ENCODE measurements at places on chromosomes 11 and 22.
A peak's percentile ranks its signal among the peaks of the same experiment; 100 is the strongest.

GRCh38 chr11:120108785-120109168, 29.1 kb downstream of the TRIM29 start:
- DNase-seq = no peak

- DNase-seq = no peak
These were observed 14.2 kb upstream of the RFPL2 start for GRCh38 chr22:32219026-32219425.

- no peak for DNase-seq
These were observed 362.4 kb downstream of the MIAT start for GRCh38 chr22:27019827-27020226.

DNA sequence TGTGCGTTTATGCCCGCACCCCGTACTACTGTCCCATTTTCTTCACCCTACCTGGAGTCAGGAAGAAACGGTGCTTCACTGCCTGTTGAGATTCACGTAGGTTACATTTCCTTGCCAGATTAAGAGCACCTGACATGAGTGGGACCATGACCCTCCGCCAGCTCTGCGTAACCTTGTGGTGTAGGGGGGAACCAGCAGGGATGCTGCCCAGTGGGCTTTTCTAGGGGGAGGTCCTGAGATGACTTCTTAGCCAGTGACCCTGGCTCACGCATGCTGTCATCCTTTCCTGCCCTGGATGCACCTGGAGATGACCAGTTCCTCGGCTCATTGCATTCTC, 967 bp upstream of the ARVCF start:
- no peak for DNase-seq

- DNase-seq = no peak
These were observed 540.9 kb downstream of the TBC1D22A start for GRCh38 chr22:47303161-47303890.

- peak; percentile 31 for DNase-seq
These were observed 847 bp downstream of the ME3 start for GRCh38 chr11:86671531-86672006.

DNA sequence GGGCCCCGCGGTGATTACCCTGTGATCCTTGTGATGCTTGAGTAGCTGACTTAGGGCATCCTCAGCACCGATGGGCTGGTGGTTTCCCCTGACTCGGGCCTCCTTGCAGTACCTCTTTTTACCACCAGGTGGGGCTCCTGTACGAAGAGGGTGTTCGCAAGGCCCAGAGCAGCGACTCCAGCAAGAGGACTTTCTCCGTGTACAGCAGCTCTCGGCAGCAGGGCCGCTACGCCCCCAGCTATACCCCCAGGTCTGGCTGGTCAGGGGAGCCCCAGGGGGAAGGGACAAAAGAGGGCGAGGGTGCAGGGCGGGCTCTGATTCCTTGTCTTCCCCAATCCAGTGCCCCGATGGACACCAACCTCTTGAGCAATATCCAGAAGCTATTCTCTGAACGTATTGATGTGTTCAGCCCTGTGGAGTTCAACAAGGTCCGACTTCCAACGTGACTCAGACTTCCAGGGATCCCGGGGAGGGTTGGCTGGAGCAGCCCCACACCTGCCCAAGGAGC, 1.3 kb upstream of the TM7SF2 start:
- DNase-seq = peak; percentile 87

DNA sequence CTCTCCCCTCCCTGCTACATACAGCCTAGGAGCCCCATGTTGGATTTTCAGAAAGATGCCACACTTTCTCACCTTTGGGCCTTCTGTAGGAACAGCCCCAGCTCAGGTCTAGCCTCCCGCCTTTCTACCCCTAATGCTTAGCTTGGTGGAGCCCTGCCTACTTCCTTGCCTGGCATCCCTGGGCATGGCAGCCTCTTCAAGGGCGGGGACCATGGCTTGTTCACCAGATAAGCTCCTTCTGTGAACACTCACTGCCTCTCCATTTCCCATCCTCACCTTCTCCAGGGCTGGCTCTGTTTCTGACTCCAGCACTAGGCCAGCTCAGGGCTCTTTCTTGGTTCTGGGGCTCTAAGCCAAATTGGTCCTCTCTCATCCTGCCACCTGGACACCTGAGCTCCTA, 1.4 kb downstream of the SEPTIN3 start:
- no peak for DNase-seq

- no peak for DNase-seq
These were observed 26.1 kb downstream of the PTPRJ start for GRCh38 chr11:48006301-48006992.

DNA sequence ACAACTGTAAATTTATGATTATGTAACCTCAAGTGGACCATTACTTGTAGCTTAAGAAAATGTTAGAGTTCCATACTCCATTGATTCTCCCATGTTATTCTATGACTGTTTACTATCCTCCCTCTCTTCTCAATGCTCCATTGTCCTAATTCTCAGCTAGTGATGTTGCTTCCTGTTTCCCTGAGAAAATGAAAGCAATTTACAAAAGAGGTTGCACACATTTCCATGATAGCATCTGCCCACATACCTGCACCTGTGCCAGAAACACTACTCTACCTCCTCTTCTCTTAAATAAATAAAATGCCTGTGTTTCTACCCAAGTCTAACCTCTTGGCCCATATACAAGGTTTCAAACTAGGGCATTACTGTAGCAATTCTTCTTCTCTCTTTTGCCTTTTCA, 1620.9 kb downstream of the FAM181B start:
- DNase-seq = no peak

- no peak for DNase-seq
These were observed 8.0 kb downstream of the LAYN start for GRCh38 chr11:111548525-111548924.

DNA sequence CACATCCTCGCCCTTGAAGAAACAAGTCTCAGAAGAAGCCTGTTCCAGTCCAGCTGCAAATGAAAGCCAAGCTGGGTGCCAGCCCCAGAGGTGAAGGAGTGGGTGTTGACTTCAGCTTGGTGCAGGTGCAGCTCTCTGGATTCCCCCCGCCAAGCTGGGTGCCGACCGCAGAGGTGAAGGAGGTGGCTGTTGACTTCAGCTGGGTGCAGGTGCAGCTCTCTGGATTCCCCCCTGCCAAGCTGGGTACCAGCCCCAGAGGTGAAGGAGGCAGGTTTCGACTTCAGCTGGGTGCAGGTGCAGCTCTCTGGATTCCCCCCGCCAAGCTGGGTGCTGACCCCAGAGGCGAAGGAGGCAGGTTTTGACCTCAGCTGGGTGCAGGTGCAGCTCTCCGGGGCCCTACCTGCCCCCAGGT, 1234.0 kb downstream of the TBC1D22A start:
- no peak for DNase-seq

DNA sequence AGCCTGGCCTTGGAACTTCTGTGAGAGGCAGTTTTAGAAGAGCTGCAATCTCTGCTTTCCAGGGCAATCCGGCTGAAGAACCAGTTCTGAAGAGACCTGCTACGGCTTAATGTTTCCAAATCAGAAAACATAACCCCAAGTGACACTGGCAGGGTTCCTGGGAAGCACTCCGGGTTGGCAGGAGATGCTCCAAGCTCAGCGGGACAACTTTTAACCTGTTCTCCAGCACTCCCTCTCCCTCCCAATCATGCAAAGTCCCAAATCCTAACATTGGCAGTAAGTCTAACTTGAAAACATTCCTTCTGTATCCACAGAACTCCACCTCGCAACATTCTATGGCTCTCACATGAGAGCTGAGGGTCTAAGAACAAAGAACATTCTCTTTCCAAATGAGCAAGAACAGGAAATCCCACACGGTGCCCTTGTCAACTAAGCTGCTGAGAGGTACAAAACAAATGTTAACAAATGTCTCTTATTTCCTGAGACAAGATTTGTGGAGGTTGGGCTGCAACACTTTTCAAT, 48.5 kb upstream of the MN1 start:
- DNase-seq = no peak

- no peak for DNase-seq
These were observed 191.7 kb downstream of the KIRREL3 start for GRCh38 chr11:126808836-126809235.

DNA sequence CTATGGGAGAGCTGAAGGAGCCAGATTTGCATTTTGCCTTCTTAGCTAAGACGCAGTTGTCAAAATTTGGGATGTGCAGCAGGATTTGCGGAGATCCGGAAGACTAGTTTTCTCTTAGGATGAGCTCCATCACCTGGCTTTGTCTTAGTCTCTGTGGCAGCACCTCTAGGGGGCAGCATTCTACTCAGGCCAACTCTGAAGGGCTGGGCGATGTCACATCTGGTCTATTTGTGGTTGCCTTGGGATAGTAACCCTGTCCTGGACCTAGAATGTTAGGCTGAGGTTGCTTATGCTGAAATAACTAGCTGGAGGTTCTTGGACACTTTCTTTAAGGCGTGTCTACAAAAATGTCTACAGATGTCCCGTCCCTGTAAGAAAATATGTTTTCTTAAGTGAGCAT, 116.2 kb downstream of the FAT3 start:
- peak; percentile 39 for DNase-seq

DNA sequence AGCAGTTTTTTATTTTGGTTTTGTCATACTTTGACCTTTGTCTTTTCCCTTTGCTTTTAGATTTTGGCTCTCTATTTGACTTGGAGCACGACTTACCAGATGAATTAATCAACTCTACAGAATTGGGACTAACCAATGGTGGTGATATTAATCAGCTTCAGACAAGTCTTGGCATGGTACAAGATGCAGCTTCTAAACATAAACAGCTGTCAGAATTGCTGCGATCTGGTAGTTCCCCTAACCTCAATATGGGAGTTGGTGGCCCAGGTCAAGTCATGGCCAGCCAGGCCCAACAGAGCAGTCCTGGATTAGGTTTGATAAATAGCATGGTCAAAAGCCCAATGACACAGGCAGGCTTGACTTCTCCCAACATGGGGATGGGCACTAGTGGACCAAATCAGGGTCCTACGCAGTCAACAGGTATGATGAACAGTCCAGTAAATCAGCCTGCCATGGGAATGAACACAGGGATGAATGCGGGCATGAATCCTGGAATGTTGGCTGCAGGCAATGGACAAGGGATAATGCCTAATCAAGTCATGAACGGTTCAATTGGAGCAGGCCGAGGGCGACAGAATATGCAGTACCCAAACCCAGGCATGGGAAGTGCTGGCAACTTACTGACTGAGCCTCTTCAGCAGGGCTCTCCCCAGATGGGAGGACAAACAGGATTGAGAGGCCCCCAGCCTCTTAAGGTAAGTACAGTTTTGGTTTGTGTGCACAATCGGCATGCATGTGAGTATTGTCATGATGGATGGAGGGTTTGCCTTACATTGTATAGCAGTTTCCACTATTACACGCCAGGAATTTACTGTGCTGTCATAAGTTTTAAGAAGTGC, 25.0 kb downstream of the EP300 start:
- no peak for DNase-seq

GRCh38 chr11:95989780-95990179, 65.9 kb upstream of the MTMR2 start:
- no peak for DNase-seq

DNA sequence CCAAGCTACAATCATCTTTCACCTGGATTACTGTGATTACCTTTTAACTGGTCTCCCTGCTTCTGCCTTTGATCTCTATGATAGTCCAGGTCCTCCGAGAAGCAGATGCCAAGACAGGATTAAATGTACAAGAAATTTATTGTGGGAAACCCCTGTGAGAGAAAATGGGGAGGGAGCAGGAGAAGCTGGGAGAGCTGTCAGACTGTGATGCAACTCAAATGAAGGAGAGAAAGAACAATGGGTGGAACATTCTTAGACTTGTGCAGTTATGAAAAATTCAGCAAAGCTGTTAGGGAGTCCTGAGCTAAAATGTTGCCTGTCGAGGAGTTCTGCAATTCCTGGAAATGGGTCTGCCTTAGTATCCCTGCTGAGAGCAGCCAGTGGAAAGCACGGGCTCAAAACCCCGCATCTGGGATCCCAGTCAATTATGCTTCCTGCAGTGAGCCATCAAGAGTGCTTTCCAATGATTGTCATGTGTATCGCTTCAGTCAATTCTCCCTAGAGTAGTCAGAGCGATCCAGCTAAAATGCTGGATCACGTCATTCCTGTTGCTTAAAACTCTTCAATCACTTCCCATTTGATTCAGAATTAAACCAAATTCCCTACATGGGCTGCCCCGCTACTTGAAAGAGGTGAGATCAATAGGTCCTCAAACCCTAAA, 16.5 kb upstream of the CSTF3 start:
- peak; percentile 51 for DNase-seq

GRCh38 chr11:134260503-134260902, 7.1 kb downstream of the ACAD8 start:
- DNase-seq = no peak

DNA sequence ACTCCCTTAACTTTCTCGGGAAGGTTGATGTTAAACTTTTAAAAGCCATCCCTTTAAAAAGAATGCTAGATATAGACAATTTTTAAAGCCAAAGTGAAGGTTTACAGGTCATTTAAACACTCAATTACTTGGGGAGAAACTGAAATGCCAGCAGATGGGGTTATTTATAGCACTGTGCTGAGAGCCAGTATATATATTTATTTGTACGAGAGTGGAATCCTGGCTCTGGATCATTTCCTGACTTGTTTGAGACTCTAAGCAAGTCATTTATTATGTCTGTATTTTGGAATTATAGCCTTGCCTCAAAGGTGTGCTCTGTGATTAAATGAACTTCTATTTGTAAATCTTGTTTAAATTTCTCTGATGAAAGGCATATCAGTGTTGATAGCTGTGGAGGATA, 6.8 kb upstream of the ZBED5 start:
- no peak for DNase-seq

DNA sequence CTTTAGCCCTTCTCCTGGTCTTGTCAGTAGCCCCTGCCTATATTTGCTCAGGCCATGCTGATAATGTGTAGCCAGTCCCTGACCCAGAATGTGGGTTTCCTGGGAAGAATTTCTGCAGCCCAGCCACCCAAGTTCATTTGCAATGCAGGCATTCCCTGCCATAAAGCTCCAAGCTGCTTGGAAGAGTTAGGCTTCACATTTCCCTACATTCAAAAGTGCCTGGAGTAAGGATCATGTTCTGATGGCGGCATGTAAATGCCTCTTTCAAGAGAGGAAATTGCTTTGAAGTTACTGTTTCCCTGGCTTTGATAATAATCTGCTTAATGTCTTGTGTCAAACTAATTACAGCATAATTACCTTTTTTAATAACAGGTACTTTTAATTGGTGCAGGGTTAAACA, 266.1 kb downstream of the MIAT start:
- no peak for DNase-seq

GRCh38 chr11:127223026-127223425, 222.5 kb upstream of the KIRREL3 start:
- DNase-seq = no peak

- peak; percentile 5 for DNase-seq
These were observed 9.6 kb upstream of the EED start for GRCh38 chr11:86234831-86235461.

GRCh38 chr11:8709002-8709672, 26.5 kb downstream of the RPL27A start:
- DNase-seq = no peak

DNA sequence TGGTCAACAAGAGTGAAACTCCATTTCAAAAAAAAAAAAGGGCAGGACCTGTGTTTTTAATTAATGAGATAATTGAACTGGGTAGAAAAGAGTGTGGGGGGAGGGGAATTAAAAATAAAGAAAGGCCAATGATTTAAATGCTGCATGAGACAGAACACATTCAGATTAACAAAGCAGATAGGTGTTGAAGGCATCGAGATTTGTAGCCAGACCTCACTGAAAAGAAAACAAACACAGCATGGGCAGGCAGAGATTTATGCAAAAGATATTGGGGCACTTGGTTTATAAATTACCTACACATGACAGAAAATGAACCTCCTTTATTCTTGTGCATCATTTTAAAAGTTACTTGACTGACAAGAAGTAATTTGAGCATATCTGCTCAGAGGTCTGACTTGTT, 354.0 kb upstream of the API5 start:
- DNase-seq = no peak

All from NCI-H82 (cell line).